Ovary (tissue), 10 donors: ENCODE measurements at places on chromosomes 12 and 14.

DNA sequence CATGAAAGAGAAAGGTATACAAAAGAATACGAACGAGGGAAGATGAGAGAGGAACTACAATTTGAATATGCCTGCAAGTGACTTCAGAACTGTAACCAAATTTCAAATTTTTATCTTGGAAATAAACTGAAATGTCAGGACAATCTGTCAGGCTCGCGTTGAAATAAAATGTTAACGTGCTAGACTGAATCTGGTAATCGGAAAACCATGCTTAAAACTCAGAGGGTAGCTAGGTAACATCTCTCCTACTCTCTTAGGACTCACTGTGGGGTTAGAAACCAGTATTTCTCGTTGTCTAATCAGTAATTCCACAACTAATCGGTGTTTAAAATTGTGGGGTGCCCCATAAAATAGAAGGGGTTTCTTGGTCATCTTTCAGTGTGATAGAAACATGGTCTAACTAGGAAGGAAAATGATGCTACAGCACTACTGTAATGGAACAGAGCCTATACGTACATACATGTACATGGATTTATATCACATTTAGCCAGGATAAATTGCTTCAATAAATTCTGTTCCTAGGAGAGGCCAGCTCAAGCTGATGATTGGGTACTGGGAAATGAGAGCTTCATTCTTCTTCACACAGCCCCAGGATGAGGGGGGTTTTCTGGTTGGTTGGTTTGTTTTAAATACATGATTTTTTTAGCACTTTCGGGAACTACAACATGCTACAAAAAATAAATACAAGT is 23.9 kb downstream of the ATF7 start:
- DNase-seq: no peak

- peak; percentile 80 for DNase-seq
Measured at GRCh38 chr12:56078931-56079722, 838 bp upstream of the ERBB3 start.

- no peak for DNase-seq
Measured at GRCh38 chr14:49114161-49114893, 471.9 kb downstream of the RPS29 start.

- DNase-seq: no peak
Measured at GRCh38 chr12:14989790-14990189, 16.9 kb downstream of the PDE6H start.
